Gastrocnemius medialis (tissue), 4 donors: ENCODE measurements at places on chromosomes 5 and 9. TPM values are rescaled to one million over a fixed set of nuclear protein-coding genes. Genes with fewer than 3 reads are reported as not detected.

DNA sequence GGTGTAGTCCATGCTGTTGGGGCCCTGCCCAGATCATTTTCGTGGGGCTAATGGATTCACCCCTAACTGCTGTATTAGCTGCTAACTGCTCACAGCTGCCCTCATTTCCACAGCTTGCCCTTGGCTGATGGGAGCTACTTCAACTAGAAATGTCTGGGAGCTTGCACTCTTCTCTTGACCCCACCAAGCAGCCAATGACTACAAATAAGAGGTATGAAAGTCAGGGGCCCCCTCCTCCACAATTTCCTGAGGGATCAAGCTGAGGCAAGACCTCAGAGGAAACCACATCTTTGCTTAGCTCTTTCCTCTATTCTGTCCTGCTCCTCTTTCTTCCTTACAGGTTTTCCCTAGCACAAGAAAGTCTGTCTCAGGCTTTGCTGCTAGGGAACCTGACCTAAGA lies 397.5 kb downstream of the MLLT3 start:
- DNase-seq: no peak

- DNase-seq: no peak
These were observed 448.6 kb downstream of the ZNF608 start for GRCh38 chr5:124297826-124298225.

DNA sequence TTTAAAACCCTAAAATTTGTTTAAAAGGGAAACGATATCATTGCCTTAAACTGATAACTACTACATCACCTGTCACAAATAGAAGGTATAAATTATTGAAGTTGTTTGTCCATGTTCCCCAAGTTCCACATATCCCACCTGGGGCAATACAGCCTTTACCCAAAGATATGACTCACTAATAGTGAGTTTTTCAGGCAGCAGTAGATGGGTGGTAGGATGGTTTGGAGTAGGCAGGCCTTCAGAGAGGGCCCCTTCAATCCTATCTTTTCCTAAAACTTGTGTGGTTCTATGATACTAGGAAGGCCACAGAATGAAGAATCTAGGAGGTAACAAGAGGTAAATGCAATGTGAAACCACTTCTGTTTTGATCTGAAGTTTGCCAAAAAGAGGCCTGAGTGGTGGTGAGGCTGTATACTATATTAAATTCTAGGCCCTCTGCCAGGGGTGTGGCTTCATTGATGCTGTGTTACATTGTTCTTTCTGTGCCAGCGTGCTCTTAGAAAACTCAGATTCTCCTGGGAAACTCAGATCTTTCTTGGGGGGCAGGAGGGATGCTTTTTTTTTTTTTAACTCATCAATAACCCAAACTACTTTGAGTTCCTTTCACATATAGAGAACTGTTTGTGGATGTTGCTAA lies 7.2 kb downstream of the CYSTM1 start:
- DNase-seq: peak; percentile 53

Gene GMCL2
- total RNA-seq: not detected

Gene IL5
- not detected for total RNA-seq
